ENCODE measurements at places on chromosomes 2 and 18. TPM values are rescaled to one million over a fixed set of nuclear protein-coding genes. Genes with fewer than 3 reads are reported as not detected.

DNA sequence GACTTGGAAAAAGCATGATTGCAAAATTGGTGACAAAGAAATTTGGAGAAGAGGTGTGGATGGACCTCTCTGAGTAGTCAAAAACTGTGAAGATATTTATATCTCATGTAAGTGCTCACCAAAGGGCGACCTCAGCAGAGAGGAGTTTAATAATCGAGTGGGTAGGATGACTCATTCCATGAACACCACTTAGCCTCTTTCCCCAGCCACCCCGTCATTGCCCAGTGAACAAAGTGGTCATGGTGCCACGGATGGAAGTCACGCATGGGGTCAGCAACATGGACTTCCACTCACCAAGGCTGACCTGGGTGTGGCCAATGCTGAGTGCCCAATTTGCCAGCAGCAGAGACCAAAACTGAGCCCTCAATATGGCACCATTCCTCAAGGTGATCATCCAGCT, 997.4 kb upstream of the GYPC start:
- no peak for DNase-seq
- H3K4me1 ChIP-seq = no peaks in the 10 kb centered on the region
- H3K36me3 ChIP-seq = no peaks in the 10 kb centered on the region
- no peak overlapping the region for H3K4me3 ChIP-seq
- no peak overlapping the region for H3K27ac ChIP-seq

DNA sequence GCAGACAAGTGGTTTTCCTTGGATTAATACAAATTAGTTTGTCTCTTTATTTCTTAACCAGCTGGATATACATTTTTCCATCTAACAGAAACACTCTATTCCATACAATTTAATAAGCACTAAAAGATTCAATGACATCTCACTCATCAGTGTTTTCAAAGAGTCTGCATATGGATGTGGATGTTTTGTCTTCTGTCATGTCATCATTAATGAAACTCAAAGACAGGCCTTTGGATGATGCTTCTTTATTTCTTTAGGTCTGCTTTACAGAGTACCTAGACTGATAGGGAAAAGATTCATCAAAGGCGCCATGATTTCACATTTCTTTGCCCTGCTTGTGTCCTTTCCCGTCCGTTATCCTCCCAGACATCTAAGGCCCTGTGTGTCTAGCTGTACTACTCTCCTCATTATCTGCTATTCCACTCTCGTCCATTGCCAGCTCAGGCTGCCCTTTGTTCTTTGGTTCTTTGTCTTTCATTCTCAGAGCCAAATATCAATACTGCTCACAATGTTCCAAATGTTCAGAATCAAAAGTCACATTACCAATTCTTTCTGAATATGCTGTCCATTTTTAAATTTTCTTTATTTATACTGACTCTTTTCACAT, 232.3 kb upstream of the CHAC2 start:
- H3K27me3 ChIP-seq = no peaks in the 10 kb centered on the region
- no peaks in the 10 kb centered on the region for H3K4me1 ChIP-seq
- no peaks in the 10 kb centered on the region for H3K36me3 ChIP-seq
- no peak for DNase-seq
- H3K4me3 ChIP-seq = no peak overlapping the region

The FOXI3 gene
- not detected for total RNA-seq

The FBXO48 gene
- 0.44 TPM for total RNA-seq

The SNED1 gene
- total RNA-seq = 42.0 TPM
